ENCODE measurements at places on chromosomes 4 and X. TPM values are rescaled to one million over a fixed set of nuclear protein-coding genes. Genes with fewer than 3 reads are reported as not detected.

OTUD6A gene
- not detected for total RNA-seq

NAA11 gene
- not detected for total RNA-seq

PAGE1 gene
- total RNA-seq = not detected

FRMPD3 gene
- total RNA-seq = 0.08 TPM

GYPA gene
- total RNA-seq = not detected

NEUROG2 gene
- total RNA-seq = not detected

SSX4B gene
- not detected for total RNA-seq

SMIM20 gene
- 26.6 TPM for total RNA-seq

GLRA3 gene
- total RNA-seq = not detected

RASSF6 gene
- not detected for total RNA-seq
